Upper lobe of left lung (tissue), 6 donors: ENCODE measurements at places on chromosomes 4 and X. TPM values are rescaled to one million over a fixed set of nuclear protein-coding genes. Genes with fewer than 3 reads are reported as not detected.

GRCh38 chr4:89897867-89898266, 3.2 kb downstream of the MMRN1 start:
- no peak overlapping the region for H3K27ac ChIP-seq
- no peak overlapping the region for H3K4me3 ChIP-seq
- DNase-seq, result no peak
- H3K27me3 ChIP-seq, result no peaks in the 10 kb centered on the region

DNA sequence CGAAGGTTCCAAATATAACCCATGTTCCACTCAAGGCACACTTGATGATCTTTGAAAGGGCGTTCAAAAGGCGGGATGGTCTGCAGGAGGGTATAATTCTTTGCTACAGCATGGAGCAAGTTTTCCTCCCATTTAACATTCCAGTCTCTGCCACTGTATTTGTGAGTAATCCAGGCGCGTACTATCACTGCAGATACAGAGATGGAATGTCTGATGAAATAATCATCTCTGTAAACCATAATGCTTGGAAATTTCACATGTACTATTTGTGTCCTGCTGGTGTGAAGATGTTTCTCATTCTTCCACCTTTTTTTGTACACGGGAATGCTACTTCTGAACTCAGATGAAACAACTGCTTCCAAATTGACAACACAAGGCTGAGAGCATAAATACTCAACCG, 15.5 kb downstream of the SEL1L3 start:
- H3K27ac ChIP-seq, result no peak overlapping the region
- peaks cover 4% of the 10 kb centered on the region for H3K36me3 ChIP-seq
- DNase-seq, result no peak
- H3K27me3 ChIP-seq, result no peaks in the 10 kb centered on the region
- H3K4me1 ChIP-seq, result peaks cover 31% of the 10 kb centered on the region

- H3K27ac ChIP-seq, result no peak overlapping the region
- H3K36me3 ChIP-seq, result no peaks in the 10 kb centered on the region
- no peak for DNase-seq
- H3K27me3 ChIP-seq, result no peaks in the 10 kb centered on the region
- H3K4me1 ChIP-seq, result no peaks in the 10 kb centered on the region
Measured at GRCh38 chr4:76931087-76931486, 18.5 kb upstream of the SEPTIN11 start.

- no peak overlapping the region for H3K4me3 ChIP-seq
- H3K27ac ChIP-seq, result no peak overlapping the region
- DNase-seq, result no peak
- no peaks in the 10 kb centered on the region for H3K36me3 ChIP-seq
- no peaks in the 10 kb centered on the region for H3K27me3 ChIP-seq
- H3K4me1 ChIP-seq, result peaks cover 8% of the 10 kb centered on the region
Measured at GRCh38 chr4:125388613-125389012, 73.9 kb downstream of the FAT4 start.

DNA sequence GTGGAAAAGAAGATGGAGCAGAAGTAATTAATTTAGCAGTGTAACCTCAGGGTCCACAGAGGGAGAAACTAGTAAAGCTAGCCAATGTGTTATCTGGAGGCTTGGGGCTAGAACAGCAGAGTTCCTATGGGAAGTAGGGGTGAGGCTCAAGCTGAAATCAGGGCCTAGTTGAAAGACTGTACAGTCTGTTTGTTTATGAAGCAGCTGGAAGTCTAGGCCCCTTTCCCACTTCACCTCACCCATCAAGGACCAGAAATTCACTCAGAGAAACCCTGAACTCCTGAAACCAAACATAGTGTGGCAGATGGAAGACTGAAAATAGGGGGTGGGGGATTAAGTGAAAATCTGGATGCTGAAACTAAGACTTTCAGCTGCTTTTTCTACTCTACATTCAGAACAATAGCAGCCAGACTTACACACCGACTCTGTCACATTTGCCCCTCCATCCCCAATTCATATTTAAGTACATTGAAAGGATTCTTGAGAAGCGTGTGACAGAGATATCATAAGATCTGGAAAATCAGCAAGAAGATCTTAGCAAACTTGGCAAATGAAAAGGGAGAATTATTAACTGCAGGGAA, 32.6 kb upstream of the FAM241A start:
- no peaks in the 10 kb centered on the region for H3K36me3 ChIP-seq
- H3K4me1 ChIP-seq, result no peaks in the 10 kb centered on the region
- no peak for DNase-seq
- H3K27me3 ChIP-seq, result no peaks in the 10 kb centered on the region

GRCh38 chrX:68596871-68597270, 50.6 kb upstream of the STARD8 start:
- no peaks in the 10 kb centered on the region for H3K4me1 ChIP-seq
- H3K36me3 ChIP-seq, result no peaks in the 10 kb centered on the region
- no peak for DNase-seq
- H3K27ac ChIP-seq, result no peak overlapping the region

- no peaks in the 10 kb centered on the region for H3K4me1 ChIP-seq
- H3K4me3 ChIP-seq, result no peak overlapping the region
Measured at GRCh38 chrX:149074398-149074797, 430.7 kb downstream of the IDS start.

The ATP2B3 gene
- 0.55 TPM for total RNA-seq
